ENCODE measurements at places on chromosomes 3 and 15.

GRCh38 chr15:62639432-62639831, 403.1 kb upstream of the TPM1 start:
- DNase-seq, result no peak

DNA sequence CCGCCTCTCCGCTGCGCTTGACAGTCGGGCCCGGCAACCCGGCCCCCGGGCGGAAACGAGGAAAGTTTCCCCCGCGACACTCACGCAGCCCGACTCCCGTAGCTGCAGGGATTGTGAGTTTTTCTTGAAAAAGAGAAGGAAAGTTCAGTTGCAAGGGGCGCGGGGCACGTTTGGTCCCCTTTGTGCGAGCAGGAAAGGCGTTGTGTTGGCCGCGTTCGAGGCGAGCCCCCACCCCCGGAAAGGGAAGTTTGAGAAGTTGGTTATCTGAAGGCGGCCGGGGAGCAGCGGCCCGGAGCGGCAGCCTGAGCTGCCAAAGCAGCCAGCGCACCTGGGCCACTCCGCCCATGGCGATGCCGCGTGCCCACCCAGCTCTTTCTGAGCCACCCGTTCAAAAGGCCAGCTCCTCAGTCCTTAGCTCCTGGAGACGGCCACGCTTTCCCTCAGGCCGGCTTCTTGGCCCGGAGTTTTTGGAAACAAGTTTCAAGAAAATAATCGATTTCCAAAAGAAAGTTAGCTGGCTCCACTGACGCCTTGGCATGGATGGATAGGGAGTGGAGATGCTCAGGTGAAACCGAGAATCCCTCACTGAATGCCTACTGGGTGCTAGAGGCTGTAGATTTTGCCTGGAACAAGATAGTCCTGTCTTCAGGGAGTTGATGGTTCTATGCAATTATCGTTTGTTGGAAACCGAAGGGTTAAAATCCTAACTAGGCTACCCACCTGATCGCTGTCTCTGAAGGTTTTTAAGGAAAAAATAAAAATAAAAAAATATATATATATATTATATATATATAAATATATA, 832 bp downstream of the TGFBR2 start:
- peak; percentile 38 for DNase-seq

DNA sequence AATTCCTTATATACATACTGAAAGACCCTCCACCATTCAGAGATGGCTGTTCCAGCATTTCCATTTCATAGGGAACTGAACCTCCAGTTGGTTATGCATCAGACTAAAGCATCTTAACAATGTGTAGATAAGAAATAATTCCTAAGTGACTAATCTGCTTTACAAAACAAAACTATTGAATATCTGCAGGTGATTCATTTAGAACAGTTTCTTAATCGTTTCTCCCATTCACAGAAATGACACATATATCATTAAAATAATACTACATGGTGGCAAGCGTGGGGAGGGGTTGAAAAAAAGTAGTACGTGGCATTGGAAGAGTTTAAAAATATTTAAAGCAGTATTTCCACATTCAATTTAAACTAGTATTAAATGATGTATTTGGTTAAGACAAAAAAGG, 19.5 kb downstream of the COPS2 start:
- DNase-seq, result no peak

DNA sequence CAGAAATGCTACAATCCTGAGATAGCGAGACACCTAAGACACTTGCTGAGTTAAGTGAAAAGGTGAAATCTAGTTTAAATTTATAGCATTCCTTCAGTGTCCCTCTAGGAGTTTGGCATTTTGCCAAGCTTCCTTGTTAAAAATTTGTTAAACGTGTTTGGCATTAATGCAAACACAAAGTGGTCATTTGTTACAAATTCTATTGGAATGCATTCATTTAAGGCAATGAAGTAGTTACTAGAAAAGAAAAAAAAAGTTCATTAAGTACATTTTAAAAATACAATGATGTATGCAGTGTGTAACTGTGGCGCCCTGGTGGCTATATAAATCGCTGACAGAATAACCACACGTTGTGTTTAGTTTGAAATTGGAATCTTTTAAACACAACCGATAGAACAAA, 31.3 kb upstream of the WNT5A start:
- no peak for DNase-seq

GRCh38 chr15:72827226-72827625, 43.7 kb upstream of the ADPGK start:
- no peak for DNase-seq

Measured in esophagus squamous epithelium (tissue), 5 donors.